ENCODE measurements at places on chromosomes 11 and 22. TPM values are rescaled to one million over a fixed set of nuclear protein-coding genes. Genes with fewer than 3 reads are reported as not detected.

GRCh38 chr11:36153551-36153950, 135.7 kb downstream of the COMMD9 start:
- DNase-seq = no peak

DNA sequence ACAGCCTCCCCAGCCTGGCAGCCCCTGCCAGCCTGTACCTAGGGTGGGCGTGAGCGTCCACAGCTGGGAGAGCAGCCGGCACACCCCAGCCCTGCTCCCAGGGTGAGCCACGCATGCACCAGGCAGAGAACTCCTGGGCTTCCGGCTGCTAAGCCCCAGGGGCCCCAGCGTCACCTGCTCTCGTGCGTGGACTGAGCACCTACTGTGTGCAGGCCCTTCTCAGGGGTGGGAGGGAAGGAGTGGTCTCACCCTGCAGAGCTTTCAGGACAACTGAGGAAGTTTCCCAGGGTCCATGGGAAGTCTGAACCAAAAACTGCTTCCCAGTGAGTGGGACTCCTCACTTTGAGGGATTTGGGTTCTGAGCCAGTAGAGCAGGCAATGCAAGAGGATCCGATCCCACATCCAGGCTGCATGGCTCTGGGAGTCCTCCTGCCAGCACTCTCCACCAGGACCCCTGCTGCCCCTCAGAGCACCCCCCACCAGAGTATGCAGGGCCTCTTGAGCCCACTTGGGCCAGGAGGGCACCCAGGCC, 47.1 kb upstream of the PRODH start:
- DNase-seq = no peak

Gene ADAMTS8
- total RNA-seq = not detected

- DNase-seq = no peak
Observed at GRCh38 chr11:11370255-11370961, 17.4 kb upstream of the CSNK2A3 start.

DNA sequence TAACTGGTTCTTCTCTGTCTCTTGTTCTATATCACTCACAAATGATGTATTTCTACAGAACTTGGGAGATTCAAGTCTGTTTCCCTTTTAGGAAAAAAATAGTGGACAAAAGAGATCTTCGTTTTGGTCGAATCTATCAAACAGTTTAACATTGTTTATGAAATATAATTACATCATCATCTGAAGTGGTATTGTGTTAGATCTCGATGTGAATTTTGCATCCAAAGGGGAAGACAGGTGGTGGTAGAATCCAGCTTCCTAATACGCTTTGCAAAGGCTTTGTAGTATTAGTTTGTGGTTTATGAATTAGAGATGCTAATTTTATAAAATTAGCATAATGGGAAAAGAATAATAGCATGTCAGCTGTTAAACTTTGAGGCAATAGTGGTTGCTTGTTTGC, 3.4 kb downstream of the SIK2 start:
- DNase-seq = no peak

DNA sequence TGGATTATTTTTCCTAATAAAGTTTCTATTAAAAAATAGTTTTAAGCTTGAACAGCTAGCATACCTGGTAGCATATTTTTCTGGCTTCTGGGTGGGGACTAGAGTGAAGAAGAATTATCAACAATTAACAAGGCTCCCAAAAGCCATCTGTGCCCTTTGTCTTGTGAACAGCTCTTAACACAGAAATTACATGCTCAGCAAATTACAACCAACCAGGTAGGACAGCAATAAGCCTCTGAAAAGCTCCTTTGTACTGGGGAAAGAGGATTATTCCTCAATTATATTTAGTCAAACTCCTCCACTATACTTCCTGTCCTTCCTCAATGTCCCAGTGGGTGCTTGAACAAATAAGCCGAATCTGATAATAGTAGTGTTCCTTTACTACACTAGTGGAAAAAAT, 162.8 kb downstream of the RAB38 start:
- DNase-seq = no peak

All from A172 (cell line).